ENCODE measurements at places on chromosomes 2 and 18.
A peak's percentile ranks its signal among the peaks of the same experiment; 100 is the strongest.

- DNase-seq, result peak; percentile 36
Measured at GRCh38 chr2:105329197-105329554, 359 bp downstream of the TGFBRAP1 start.

GRCh38 chr2:7927691-7928090 is 754.2 kb upstream of the ID2 start:
- no peak for DNase-seq

GRCh38 chr2:25297738-25298137 is 44.0 kb downstream of the DNMT3A start:
- no peak for DNase-seq

DNA sequence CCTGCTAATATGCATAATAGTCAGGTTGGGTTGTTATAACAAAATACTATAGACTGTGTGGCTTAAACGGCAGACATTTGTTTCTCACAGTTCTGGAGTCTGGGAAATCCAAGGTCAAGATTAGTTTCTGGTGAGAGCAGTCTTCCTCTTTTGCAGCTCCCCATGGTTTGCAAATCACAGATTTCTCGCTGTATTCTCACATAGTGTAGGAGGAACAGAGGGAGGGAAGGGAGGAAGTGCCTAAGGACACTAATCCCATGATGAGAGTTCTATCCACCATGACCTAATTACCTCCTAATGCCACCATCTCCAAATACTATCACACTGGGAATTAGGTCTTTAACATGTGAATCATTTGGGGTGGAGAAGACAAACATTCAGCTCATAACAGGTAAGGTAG is 20.1 kb upstream of the PTH2R start:
- no peak for DNase-seq

GRCh38 chr18:77201506-77201905 is 48.1 kb upstream of the GALR1 start:
- no peak for DNase-seq

DNA sequence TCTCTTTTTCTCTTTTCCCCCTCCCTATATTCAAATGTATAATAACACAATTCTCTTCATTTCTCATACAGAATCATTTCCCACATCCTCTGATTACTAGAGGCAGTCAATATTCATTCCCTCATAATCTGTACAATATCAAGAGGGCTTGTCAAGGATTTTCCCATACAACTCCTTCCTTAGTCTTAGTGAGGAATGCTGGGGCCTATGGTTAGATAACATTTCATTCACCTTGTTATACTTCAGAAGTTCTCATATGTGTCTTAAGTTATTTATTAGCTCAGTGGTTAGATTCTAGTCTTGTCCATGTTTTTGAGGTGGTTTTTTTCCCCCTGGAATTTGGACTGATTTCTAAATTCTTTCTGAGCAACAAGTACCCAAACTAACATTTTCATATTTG is 289.5 kb downstream of the PDE11A start:
- DNase-seq, result no peak

GRCh38 chr2:111986116-111986900 is 68.8 kb upstream of the TMEM87B start:
- no peak for DNase-seq

DNA sequence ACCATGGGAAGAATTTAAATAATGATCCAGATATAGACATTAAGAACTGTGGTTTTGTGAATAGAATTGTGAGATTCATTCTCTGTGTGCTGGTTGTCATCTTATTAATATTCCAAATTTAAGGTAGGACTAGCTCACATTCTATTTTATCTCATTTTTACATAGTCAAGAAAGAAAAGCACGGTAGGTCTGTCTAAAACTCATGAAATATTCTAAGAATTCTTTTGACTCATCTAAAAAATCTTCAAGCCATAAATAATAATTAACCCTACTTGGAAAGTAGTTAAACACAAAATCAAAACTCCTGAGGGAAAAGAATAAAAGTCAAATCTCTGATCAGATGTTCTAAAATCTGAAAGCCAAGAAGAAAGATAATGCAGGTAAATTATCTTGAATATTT is 388.8 kb upstream of the CHAC2 start:
- no peak for DNase-seq

DNA sequence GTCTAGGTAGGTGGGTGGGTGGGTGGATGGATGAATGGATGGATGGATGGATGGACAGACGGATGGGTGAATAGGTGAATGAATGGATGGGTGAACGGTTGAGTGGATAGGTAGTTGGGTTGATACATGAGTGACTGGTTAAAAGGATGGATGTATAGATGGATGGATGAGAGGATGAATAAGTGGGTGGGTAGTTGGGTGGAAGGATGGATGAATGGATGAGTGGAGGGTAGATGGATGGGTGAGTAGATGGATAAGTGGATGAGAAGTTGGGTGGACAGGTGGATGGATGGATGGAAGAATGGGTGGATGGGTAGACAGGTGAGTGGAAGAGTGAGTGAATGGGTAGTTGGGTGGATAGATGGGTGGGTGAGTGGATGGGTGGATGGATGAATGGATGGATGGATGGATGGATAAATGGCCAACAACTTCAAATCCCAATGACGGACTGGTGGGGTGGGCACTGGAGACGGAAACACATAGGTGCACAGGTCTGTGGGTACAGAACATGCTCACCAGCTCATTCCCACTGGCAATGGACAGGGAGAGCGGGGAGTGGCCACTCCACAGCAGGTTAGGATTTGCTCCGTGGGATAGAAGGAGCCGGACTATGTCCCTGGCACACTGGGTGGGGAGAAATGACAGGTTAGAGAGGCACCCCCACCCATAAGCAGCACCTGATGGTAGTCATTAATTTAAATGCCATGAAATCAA is 48.8 kb downstream of the ANKMY1 start:
- no peak for DNase-seq

- no peak for DNase-seq
Measured at GRCh38 chr2:240531038-240531437, 26.8 kb downstream of the ANKMY1 start.

DNA sequence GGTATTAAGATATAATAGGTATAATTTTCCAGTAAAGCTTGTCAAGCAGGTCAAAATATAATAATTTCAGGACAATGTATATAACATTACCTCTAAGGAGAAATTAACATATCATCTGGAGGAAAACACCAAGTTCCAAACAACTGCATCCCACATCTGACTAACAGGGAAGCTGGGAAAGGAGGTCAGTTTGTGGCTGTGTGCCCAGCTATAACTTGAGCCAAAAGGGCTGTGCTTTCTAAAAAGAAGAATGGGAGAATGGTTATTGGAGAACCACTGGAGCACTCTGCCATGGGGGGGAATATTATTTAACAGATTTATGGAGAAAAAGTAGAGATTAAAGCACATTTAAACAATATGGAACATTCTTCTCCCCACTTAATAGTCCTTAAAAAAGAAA is 390.6 kb upstream of the PKDCC start:
- DNase-seq, result no peak

DNA sequence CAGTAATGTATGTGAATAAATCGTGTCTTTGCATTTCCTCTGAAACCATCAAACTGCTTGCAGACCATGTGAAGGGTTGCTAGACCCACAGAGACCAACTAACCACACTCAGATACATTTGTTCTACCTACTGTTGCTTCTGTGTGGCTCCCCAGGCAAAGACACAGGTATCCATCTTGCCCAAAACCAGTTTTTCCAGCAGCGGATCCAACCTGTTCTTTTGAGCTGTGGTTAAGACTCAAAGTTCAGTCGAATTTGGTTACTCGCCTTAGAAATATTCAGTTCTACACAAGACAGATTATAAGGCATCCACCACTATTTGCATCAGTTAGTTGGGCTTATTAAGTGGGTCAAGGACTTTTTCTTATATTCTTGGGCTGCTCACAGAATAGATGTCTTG is 276.2 kb upstream of the EPHA4 start:
- DNase-seq, result no peak

DNA sequence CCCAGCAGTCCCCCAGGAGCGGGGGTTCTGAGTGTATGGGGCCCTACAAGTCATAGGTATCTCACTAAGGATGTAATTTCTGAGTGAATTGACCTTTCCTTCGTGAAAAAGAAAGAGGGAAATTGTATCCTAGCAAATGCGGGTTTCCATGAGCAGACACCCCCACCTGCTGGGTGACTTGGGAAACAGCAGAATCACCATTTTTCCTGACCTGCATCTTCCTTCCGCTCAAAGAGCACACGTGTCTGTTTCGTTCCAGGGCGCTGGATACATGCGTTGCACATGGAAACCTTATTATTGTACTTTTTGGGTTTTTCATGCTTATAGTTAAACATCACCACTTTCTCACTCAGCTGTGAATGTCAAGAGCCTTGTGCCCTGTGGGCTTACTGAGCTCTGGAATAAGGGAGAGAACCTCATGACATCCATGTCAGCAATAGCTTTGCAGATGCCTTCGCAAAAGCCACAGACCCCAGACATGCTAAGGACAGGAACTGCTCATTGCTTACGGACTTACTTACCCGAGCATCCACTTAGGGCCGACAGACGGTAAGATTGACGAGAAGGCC is 132.8 kb downstream of the TPO start:
- DNase-seq, result peak; percentile 16

All from GM12865 (cell line).